ENCODE measurements at places on chromosomes 2 and 18. TPM values are rescaled to one million over a fixed set of nuclear protein-coding genes. Genes with fewer than 3 reads are reported as not detected.

DNA sequence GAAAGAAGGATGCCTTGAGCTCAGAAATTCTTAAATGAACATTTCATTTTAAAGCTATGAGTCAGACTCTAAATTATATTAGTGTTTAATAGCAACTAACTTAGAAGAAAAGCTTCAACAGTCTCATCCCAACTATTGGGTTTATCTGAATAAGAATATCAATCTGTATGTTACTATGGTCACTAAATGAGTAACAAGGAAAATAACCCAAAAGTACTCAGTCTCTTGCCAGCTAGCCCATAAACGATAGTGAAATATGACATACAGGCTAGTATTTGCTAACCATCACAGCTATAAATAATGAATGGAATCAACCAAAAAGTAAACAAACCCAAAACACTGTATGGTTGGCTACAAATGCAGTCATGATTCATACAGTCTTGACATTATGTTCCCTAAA is 174.9 kb downstream of the RAB3GAP1 start:
- no peak for DNase-seq
- H3K36me3 ChIP-seq = no peaks in the 10 kb centered on the region
- H3K27me3 ChIP-seq = no peaks in the 10 kb centered on the region
- no peaks in the 10 kb centered on the region for H3K4me1 ChIP-seq

- H3K27ac ChIP-seq = no peak overlapping the region
- no peak for DNase-seq
- no peaks in the 10 kb centered on the region for H3K36me3 ChIP-seq
These were observed 287.3 kb upstream of the NCKAP5 start for GRCh38 chr2:133855526-133855925.

DNA sequence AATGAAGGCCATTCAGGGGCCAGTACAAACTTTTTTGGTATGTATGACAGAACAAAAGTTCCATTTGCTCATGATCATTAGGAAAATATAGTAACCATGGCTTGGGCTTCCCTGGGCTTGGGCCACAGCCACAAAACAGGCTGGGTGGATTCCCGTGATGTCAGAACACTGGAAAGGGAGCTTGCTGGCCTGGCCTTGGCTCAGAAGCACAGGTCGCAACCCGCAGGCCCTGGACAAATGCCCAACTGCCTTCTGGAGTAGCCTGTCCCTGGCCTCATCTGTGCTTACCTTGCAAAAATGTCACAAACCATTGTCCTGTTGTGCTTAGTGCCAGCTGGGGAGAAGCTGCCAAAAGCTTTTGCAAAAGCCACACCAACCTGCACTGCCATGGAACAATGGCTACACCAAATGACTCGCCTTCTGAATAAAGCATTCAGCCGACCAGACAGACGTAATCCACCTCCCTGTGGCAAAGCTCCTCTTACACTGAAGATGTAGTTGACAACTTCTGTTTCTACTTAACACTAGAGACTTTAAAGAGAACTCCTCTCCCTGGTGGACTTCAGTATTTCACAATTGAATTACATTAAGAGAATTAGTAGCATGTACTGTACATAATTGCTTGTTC is 125.5 kb downstream of the ANKRD44 start:
- no peak overlapping the region for H3K27ac ChIP-seq
- no peak for DNase-seq
- no peak overlapping the region for H3K4me3 ChIP-seq
- no peaks in the 10 kb centered on the region for H3K36me3 ChIP-seq

Gene EMILIN1
- polyA plus RNA-seq = 12.2 TPM

Measured in cardiac muscle cell (in vitro differentiated cells and primary cell).